Mammary epithelial cell (primary cell): ENCODE measurements at places on chromosomes 2 and 18. TPM values are rescaled to one million over a fixed set of nuclear protein-coding genes. Genes with fewer than 3 reads are reported as not detected.

- DNase-seq, result peak; percentile 97
Measured at GRCh38 chr2:230793572-230794359, 71.0 kb upstream of the ITM2C start.

- DNase-seq, result peak; percentile 45
Measured at GRCh38 chr2:85728883-85729824, 24.6 kb upstream of the ATOH8 start.

DNA sequence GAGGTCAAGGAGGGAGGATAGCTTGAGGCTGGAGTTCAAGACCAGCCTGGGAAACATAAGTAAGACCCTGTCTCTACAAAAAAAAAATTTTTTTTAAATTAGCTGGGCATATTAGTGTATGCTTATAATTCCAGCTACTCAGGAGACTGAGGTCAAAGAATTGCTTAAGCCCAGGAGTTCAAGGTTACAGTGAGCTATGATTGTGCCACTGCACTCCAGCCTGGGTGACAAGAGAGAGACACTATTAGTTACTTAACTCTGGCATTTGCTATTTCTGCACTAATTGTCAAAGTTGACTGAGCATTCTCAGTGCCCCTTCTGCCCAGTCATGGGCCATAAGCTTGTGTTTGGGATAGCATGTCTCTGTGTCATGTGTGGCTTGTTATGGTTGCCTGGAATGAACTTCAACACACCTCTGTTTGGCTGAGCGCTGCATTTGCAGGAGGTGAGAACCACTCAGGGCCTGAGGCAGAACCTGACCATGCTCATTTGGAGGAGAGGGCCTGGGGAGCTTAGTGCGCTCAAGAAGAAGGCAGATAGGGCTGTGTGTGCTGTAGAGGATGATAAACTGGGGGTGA is 77.7 kb downstream of the SH3RF3 start:
- DNase-seq, result no peak

GRCh38 chr2:196101325-196101991 is 32.8 kb upstream of the DNAH7 start:
- DNase-seq, result no peak

DNA sequence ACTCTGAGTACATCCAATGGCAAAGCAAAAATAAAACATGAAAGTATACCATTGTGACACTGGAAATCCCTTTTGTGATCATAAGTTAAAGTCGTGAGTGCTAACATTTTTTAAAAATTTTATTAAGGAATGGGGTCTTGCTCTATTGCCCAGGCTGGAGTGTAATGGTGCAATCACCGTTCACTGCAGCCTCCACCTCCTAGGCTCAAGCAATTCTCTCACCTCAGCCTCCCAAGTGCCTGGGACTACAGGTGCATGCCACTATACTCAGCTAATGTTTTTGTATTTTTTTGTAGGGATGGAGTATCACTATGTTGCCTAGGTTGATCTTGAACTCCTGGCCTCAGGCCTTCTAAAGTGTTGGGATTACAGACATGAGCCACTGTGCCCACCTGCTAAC is 14.3 kb upstream of the TNFAIP6 start:
- DNase-seq, result no peak

LRP2 gene
- total RNA-seq, result not detected

- DNase-seq, result peak; percentile 4
Measured at GRCh38 chr2:75098856-75099255, 100.5 kb downstream of the TACR1 start.

TLK1 gene
- total RNA-seq, result 60.1 TPM in 2 replicates

GRCh38 chr2:227491386-227491785 is 19.4 kb downstream of the AGFG1 start:
- no peak for DNase-seq

GRCh38 chr2:106138543-106139237 is 55.4 kb downstream of the UXS1 start:
- no peak for DNase-seq

CAPN14 gene
- 0.21 and 0.47 TPM in 2 replicates for total RNA-seq

GRCh38 chr2:136206613-136207012 is 88.7 kb upstream of the CXCR4 start:
- DNase-seq, result no peak

KCNE4 gene
- 0.33 TPM for total RNA-seq
